IPS DF 19.7 (cell line): ENCODE measurements at places on chromosomes 3 and 15.

- DNase-seq = no peak
Measured at GRCh38 chr3:173644086-173645082, 246.8 kb downstream of the NLGN1 start.

DNA sequence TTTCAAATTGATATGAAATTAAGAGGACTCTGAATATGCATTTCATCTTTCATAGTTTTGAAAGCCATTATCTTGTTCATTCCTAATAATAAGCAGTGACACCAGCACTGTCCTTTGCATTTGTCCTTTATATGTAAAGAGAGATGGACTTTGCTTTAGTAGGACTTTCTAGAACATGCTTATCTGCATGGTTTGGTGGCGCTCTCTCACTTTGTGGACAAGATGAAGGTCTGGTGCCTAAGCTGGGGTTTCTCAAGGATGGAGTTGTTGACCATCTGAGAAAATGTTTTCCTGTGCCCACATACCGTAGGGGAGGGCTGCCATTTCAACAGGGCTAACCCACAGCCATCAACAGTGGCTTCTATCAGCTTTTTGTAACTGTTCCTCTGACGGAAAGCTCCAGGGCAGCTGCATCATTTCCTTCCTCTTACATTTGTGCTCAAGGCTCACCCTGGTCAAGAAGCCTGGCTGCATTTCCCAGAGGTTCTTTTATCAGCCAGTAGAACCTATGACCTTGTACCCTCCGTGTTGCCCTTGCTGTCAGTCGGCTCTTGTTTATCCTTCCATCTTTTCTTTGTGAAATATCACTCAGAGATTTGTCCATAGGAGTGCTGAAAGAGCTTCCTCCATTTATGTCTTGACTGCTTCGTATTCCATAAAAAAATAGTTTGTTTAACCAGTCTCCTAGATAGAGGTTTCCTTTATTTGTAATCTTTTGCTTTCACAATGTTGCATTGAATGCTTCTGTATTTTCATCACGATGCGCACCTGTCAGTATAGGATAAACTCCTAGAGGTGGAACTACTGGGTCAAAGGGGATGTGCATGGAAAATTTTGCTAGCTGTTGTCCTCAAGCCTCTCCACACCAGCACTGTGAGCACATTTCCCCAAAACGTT lies 44.6 kb downstream of the ABHD2 start:
- no peak for DNase-seq

GRCh38 chr15:91622235-91622634 lies 231.3 kb upstream of the SLCO3A1 start:
- no peak for DNase-seq

DNA sequence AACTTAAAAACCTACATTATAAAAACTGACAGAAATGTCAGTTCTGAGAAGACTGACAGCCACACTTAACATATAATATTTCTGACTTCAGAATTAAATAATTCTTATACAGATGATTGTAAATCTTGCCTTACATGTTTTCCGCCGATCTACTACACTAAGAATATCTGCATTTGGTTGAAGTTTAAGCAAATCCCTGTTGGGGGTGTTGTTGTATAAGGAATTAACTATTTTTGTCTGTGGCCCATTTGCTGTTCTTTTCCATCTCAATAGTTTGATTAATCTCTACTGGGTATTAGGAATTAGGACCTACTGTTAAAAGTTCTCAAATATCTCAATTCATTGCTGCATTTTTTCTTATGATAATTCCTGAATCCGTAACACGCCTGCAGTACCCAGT lies 838.3 kb upstream of the ROBO1 start:
- DNase-seq = no peak

DNA sequence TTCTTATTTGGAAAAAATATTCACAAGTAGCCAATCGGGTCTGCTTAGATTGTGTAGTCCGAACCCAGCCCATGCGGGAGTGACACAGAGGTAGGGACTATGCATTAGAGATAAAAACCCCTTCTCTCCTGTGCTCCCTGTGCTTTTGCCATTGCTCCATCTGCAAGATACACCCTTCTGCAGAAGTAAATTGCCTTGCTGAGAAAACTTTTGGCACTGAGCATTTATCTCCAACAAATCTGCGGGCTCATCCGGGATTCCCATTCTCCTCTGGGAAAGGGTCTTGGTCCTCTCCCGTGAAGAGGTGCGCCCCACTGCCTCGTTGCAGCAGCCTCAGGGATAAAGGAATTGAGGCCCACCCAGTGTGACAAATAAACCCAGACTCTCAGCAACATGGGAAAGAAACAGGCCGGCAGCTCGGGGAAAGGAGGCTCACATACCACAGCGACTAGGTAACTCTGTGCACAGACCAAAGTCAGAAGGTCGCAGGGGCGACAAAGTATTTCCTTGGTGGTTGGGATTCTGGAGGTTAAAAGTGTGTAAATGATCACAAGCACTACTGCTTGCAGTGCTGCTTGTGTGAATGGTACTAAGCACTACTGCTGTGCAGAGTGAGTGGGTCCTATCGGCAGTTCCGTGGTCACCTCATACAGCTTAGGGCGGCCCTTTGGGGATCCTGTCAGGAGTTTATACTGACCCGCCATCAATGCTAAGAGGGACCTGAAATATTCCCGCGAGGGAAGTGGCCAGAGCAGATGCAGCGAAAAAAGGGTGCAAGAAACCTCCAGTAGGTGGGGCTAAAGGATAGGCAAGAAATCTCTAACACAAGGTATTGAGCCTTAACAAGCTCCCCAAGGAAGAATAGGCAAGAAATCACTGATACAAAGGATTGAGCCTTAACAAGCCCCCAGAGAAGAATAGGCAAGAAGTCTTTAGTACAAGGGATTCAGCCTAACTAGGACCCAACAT lies 54.3 kb downstream of the GSK3B start:
- DNase-seq = peak; percentile 5

DNA sequence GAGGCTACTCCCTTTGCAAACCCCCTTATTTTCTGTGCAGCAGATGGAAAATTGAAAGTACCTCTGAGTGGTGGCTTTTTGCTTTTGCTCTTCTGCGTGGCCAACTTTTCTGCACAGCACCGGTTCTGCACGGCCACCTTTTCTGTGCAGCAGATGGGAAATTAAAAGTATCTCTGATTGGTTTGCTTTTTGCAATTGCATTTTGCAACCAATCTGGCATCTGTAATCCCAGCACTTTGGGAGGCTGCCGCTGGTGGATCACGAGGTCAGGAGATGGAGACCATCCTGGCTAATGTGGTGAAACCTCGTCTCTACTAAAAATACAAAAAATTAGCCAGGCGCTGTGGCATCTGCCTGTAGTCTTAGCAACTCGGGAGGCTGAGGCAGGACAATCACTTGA lies 79.5 kb upstream of the CHMP2B start:
- DNase-seq = no peak

DNA sequence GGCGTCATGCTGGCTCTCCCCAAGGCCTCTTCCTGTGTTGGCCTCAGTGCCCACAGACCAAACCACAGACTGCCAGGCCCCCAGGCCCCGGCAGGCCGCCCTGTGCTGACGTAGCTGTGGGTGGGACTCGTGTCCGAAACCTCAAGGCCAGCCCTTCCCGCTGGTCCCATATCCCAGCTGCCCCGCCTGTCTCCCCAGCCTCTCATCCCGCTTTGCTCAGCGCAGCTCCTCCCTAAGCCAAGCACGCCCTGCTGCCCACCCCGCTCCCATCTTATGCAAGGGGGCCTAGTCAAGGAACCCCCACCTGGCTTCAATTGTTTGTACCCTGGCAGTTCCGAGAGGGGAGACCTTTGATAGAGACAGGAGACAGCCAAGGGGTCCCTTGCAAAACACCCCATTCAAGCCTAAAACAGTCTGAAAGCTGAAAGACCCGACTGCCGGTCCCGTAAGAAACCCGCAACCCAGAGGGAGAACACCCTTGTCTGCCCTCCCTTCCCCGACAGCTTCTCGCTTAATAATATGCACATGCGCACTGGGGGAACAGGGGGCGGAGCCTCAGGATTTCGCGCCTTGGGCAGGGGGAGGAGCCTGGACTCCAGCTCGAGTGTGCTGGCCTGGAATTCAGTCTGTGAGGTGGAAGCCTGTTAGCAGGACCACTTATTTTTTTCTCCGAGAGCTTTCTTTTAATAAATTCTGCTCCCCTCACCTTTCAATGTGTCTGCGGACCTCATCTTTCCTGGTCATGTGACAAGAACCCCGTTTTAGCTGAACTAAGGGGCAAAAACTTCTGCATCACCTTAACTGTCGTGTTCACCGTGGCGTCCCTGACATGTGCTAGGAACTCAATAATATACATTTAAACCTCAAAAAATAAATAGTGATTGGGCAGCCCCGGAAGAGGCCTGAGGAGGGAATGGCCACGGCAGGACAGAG lies 17.2 kb downstream of the TNFAIP8L3 start:
- DNase-seq = peak; percentile 61

- DNase-seq = no peak
Measured at GRCh38 chr15:57236561-57237300, 139.6 kb upstream of the CGNL1 start.

DNA sequence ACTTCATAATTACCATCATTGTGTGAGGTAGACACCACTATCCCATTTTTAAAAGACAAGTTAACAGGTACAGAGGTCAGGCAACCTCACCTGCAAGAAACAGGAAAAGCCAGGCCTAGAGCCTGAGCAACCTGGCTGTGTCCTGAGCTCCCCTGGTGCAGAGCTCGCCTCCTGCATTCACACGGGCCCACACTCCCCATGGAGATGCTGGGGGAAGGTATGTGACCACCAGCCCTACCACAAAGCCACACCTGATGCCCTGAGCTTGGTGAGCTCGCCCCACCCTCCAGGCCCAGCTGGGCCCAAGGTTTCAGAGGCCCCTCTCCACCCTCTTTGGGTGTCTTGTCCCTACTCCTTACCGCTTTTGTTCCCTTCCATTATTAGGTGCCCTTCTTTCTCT lies 1.2 kb upstream of the EFCAB12 start:
- no peak for DNase-seq

DNA sequence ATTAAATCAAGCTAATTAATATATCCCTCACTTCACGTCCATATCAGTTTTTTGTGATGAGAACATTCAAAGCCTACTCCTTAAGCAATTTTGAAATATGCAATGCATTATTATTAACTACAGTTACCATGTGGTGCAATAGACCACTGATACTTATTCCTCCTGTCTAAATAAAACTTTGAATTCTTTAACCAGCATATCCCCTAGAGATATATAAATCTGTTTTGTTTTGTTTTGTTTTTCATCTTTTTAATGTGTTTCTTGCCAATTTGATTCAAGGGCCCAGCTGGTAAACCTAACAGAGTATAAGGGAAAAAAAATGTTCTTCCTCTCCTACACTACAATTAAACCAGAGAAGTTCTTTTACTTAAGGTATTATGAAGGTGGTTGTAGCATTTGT lies 524.2 kb downstream of the NAALADL2 start:
- no peak for DNase-seq

DNA sequence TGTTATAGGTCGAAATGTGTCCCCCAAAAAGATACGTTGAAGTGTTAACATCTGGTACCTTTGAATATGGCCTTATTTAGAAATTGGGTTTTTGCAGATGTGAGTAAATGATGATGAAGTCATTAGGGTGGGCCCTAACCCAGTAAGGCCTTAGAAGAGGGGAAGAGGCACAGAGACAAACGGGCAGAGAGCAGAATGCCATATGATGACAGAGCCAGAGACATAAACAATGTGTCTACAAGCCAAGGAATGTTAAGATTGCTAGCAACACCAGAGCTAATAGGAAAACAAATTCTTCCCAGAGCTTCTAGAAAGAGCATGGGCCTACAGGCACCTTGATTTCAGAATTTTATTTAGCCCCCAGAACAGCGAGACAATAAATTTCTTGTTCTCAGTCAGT lies 693.1 kb upstream of the NECTIN3 start:
- no peak for DNase-seq

DNA sequence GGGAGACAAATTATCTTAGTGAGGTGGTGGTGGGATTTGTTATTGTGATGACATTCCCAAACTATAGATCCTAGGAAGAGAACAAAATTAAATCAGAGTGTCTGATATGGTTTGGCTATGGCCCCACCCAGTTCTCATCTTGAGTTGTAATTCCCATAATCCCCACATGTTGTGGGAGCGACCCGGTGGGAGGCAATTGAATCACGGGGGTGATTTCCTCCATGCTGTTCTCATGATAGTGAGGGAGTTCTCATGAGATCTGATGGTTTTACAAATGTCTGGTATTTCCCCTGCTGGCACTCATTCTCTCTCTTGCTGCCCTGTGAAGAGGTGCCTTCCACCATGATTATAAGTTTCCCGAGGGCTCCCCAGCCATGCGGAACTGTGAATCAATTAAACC lies 62.0 kb downstream of the RPL22L1 start:
- DNase-seq = no peak
